ENCODE measurements at places on chromosomes 5 and 9. TPM values are rescaled to one million over a fixed set of nuclear protein-coding genes. Genes with fewer than 3 reads are reported as not detected.

- no peak for DNase-seq
These were observed 19.7 kb downstream of the FANCC start for GRCh38 chr9:95297760-95298159.

- no peak for DNase-seq
These were observed 572 bp downstream of the GNA14 start for GRCh38 chr9:77647267-77648233.

DNA sequence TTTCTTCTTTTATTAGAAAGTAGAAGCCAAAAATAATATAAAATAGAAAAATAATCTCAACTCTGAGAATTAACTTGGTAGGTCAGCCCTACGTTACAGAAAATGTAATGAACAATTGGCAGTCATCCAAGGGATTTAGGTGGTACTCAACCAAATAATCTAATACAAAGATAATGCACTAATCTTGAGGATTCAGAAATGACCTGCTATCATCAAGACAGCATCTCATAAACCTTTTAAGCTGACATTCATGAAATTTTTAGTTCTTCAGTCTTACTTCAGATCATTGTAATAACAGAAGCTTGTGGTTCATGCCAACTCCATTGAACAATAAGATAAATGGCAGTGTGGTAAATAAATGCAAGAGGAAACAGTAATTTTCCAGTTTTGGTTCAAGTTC lies 1058.0 kb downstream of the MAT2B start:
- DNase-seq: no peak

Gene SETD9
- polyA plus RNA-seq: 5.0 TPM

Gene ACTBL2
- polyA plus RNA-seq: not detected

DNA sequence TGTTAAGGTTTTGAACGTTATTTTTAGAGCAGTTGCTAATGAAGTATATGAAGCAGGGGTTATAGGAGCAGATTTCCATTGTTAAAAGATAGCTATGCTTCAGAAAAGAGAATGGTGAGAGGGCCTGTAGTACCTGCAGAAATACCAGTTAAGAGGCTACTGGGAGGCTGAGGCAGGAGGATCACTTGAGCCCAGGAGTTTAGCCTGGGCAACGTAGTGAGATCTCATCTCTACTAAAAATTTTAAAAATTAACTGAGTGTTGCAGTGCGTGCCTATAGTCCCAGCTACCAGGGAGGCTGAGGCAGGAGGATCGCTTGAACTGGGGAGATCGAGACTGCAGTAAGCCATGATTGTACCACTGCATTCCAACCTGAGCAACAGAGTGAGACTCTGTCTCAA lies 148.8 kb downstream of the ZCCHC7 start:
- no peak for DNase-seq

Gene CCL21
- 212 TPM for polyA plus RNA-seq

Gene SPATA31D1
- not detected for polyA plus RNA-seq

DNA sequence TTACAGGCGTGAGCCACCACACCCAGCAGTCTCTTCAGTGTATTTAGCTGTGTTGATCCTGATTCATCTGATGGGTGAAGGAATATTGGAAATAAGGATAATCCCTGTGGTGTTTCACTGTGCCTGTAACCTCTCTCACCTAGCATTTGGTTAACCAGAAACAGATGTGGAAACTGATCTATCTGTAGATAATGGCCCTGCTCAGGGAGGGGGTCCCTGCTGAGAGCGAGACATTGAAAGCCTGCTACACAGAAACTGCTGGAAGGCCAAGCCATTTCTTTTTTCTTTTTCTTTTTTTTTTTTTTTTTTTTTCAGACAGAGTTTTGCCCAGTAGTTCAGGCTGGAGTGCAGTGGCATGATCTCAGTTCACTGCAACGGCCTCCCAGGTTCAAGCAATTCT lies 28.4 kb downstream of the QRFP start:
- no peak for DNase-seq

Gene SMIM33
- polyA plus RNA-seq: not detected

Gene RIC1
- 32.1 TPM for polyA plus RNA-seq

DNA sequence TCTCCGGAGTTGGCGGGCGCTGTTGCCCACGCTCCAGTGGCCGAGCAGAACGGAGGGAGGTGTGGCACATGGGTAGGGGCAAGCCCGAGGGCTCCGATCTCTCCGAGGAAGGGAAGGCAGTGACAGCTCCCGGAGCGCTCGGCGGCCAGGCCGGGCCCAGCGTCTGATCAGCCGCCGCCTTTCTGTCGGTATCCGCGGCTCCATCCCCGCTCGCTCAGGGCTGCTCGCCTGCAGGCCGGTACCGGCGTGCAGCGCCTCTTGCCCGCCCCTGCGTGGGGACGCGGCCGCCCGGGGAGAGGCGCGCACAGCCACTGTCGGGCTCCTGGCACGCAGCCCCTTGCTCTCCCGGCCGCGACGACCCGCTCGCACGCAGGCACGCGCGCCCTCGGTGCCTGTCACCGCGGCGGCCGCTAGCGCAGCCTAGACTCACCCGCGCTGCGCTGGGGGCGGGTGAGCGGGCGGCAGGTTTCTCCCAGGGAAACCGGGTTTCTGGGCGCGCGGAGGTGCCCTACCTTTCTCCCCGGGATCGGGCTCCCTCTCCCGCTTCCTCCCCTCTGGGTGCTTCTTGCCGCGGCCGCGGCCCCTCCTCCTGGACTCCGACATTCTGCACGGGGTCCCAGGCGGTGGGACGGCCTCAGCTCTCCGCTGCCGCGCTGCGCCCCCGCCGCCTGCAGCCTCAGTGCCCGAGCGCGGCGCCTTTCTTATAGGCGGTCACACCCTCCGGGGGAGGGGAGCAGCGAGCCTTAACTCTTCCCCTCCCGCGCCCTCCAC lies 108.4 kb downstream of the PSD2 start:
- DNase-seq: peak; percentile 66

Gene FAF2
- 49.1 TPM for polyA plus RNA-seq

DNA sequence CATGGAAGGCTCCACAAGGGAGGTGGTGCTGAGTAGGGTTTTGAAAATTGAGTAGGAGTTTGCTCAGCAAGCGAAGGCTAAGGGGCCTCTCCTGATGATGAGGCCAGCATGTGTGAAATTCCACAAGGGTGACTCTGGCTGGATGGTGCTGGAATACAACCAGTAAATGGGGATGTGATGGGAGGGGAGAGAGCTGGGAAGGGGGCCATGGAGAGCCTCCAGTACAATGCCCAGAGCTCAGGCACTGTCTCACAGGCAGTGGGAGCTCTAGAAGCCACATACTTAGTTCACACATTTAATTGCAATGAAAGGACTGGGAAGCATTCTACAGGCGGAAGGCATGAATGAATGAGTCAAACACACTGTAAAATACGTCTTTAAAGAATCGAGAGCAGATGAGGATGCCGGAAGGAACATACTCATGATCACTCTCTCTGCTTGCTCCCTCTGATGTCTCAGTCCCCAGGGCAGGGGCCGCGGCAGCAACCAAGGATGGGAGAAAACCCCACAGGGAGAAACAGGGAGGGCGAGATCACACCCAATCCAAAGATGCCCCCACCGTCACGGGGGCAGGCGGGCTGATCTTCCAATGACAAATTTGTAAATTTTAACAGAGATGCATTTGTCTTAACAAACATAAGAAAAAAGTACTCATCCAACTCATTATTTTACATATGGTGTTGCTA lies 261.0 kb downstream of the NSG2 start:
- DNase-seq: no peak

GRCh38 chr9:111630182-111630963 lies 761 bp upstream of the DNAJC25 start:
- no peak for DNase-seq

- DNase-seq: no peak
These were observed 16.2 kb upstream of the C9orf72 start for GRCh38 chr9:27589462-27589861.

Gene NRARP
- 10.1 TPM for polyA plus RNA-seq

GRCh38 chr9:98964911-98965336 lies 21.2 kb downstream of the COL15A1 start:
- DNase-seq: no peak

DNA sequence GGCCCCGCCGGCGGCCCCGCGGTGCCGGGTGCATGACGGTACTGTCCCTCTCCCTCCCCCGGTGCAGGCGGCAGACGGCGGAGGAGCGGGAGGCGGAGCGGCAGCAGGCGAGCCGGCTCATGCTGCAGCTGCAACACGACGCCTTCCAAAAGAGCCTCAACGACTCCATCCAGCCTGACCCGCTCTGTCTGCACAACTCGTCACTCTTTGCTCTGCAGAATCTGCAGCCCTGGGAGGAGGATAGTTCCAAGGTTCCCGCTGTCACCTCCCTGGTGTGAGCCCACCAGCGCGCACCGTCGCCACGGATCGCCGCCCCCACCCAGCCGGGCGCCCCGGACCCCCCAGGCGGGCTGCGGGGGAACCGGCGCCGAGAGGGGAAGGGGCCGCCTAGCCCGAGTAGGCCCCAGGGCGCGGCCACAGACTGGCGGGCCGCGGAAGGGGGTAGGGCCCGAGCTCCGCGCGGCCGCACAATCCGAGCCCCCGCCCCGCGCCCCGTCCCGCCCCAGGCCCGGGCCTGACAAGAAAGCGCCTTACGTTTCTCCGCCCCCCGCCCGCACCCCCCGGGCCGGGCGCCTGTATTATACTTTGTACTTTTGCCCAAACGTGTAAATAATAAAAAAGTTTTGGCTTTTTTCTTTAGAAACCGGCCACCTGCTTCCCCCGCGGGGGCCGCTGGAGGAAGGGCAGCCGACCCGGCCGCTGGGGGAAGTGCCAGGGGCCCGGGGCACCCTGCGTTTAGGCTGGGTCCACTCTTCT lies 2.5 kb downstream of the TLX3 start:
- DNase-seq: no peak
